ENCODE measurements at places on chromosomes 5 and 9.

- DNase-seq = no peak
Measured at GRCh38 chr9:137115394-137116026, 977 bp upstream of the DPP7 start.

GRCh38 chr5:168865968-168866367 is 286.8 kb upstream of the PANK3 start:
- no peak for DNase-seq

DNA sequence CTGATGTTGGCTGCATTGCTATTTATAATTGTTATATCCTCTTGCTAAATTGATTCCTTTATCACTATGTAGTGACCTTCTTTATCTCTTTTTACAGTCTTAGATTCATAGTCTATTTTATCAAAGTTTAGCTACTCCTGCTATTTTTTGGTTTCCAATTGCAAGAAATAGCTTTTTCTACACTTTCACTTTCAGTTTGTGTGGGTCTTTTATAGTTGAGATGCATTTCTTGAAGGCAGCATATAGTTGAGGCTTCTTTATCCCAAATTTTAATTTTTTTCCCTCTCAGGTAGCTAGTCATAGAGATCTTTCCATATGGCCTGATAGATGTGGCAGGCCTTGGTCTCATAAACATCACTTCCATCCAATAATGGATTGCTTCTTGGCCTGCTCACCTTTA is 228.5 kb downstream of the COMMD10 start:
- DNase-seq = no peak

DNA sequence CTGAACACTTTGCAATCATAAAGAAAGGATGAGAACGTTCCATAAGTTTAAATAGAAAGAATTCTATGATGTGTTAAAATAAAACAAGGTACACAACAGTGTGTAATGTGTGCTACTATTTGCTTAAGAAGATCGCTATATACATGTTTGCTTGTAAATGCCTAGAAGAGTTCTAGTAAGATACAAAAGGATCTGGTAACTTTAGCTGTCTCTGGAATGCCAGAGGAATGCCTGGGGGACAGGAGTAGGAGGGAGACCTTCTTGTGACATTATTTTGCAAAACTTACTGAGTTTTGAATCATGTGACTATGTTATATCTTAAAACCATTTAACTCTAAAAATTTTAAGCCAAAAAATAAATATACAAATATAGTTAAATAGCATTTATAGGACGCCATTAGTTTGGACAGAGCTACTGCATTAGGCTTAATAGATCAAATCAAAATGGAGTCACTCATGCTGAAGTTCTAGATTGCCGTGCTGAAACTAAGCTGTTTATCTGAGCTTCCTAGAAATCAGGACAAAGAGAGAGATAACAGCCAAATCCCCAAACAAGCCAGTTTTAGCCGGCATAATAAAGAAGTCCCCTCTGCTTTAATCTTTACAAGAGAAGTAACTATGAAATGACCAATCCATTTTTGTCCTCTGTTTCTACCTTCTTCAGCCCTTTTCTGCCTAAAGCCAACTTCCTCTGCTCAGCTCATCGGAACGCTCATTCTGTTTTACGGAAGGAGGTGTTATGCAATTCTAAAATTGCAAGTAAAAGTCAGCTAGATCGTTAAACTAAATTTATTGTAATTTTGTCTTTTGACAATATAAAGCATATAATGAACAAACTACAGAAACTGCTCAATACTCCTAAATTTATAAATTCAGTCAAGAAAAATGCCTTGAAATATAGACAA is 44.8 kb downstream of the LIX1 start:
- no peak for DNase-seq

GRCh38 chr5:173642191-173642816 is 25.9 kb upstream of the BOD1 start:
- no peak for DNase-seq

DNA sequence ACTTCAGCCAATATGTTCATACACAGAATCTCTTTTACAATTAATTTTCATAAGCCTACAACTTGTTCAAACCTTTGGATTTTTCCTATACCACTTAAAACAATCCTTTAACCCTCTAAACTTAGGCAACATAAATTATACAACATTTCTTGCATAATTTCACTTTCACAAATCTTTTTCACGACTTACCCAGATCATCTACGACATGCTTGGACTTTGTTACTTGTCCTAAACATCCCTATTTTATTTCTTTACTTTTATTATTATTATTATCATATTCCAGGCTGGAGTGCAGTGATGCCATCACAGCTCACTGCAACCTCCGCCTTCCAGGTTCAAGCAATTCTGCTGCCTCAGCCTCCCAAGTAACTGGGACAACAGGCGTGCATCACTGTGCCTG is 68.0 kb downstream of the CACNA1B start:
- no peak for DNase-seq

GRCh38 chr9:127417131-127418036 is 6.8 kb upstream of the ZNF79 start:
- no peak for DNase-seq

DNA sequence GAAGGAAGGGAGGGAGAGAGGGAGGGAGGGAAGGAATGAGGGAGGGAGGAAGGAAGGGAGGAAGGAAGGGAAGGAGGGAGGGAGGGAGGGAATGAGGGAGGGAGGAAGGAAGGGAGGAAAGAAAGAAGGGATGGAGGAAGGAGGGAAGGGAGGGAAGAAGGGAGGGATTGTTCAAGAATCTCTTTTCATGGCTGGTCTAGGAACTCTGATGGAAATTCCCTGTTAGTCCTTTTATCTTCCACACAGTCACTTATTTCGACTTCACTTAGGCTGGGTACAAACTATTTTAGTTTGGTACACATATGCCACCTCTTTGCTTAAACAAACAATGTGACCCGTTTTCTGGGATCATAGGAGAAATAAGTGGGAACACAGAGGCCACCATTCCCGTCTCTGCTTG is 435.6 kb upstream of the WWC1 start:
- DNase-seq = no peak

GRCh38 chr5:165029099-165029870 is 1523.9 kb downstream of the MAT2B start:
- DNase-seq = no peak

DNA sequence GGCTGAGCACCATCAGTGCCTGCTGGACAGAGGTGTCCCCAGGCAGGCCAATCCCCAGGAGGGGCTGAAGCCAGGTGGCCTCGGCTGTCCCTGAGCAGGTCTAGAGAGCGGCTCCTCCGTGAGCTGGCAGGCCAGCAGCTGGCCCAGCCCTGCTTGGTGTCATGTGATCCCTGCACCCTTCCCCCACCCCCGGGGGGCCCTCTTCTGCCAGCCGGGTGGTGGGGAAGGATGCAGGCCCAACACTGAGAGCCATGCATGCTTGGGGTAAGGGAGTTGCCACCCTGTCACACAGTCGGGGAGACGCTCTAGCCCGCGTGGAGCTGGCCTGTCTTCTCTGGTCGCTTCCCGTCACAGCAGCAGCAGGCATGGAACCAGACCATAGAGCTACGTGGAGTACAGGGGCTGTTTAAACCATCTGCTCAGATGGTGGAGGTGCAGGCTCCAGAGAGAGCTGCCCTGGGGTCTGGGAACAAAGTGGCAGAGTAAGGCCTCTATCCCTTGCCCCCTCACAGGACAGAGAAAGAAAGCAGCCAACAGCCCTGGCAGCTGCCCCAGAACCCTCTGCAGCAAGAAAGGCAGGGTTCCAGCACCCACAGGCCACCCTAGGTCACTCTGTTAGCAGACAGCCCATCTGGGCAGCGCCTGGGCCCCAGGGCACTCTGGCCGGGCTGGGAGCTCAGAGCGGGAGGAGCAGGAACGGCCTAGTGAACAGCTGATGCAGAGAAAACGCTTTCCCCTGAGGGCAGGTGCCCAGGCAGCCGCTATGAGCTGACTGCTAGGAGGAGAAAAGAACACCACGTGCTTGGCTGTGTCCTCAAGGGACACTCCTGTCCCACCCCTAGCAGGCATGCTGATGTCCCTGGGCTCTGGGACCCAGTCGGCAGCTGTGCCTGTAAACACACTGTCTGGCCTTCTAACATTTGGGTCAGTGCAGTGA is 6.8 kb downstream of the RALGDS start:
- DNase-seq = no peak

- DNase-seq = no peak
Measured at GRCh38 chr5:157778121-157778805, 34.8 kb downstream of the LSM11 start.

DNA sequence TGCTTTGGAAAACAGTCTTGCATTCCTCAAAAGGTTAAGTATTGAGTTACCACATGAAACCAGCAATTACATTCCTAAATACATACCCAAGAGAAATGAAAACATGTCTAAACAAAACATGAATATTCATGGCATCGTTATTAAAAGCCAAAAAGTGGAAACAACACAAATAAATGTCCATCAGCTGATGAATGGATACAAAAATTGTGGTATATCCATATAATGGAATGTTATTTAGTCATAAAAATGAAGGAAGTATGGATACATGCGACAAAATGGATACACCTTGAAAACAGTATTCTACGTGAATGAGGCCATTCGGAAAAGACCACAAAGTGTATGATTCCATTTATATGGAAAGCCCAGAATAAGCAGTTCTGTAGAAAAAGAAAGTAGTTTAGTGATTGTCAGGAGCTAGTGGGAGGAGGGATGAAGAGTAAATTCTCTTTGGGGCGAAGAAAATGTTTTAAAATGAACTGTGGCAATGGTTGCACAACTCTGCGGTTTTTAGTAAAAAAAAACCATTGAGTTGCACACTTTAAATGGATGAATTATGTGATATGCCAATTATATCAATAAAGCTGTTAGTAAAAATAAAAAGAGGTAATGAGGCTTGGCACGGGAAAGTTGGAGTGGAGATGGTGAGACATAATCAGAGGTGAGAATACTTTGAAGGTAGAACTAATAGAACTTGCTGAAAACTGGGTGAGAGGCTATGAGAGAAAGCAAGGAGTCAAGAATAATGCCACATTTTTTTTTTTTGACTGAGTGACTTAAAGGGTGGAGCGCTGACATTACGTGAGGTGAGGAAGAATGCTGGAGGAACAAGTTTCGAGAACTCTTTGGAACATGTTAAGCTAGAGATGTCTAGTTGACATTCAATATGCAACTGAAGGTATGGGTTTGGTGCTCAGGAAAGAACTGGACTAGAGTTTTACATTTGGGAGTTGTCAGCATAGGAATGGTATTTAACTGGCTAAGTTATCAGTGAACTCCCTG is 194.9 kb upstream of the ZNF608 start:
- no peak for DNase-seq

- DNase-seq = no peak
Measured at GRCh38 chr5:6423327-6424109, 25.1 kb upstream of the UBE2QL1 start.

DNA sequence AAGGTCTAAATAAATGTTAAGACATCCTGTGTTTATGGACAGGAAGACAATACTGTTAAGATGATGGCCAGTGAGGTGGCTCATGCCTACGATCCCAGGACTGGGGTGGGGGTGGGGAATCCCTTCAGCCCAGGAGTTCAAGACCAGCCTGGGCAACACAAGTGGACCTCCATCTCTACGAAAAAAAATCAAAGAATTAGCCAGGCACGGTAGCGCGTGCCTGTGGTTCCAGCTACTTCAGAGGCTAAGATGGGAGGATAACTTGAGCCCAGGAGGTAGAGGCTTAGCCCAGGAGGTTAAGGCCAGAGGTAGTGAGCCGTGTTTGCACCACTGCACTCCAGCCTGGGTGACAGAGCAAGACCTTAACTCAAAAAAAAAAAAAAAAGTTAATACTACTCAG is 5.3 kb downstream of the ROR2 start:
- DNase-seq = no peak

DNA sequence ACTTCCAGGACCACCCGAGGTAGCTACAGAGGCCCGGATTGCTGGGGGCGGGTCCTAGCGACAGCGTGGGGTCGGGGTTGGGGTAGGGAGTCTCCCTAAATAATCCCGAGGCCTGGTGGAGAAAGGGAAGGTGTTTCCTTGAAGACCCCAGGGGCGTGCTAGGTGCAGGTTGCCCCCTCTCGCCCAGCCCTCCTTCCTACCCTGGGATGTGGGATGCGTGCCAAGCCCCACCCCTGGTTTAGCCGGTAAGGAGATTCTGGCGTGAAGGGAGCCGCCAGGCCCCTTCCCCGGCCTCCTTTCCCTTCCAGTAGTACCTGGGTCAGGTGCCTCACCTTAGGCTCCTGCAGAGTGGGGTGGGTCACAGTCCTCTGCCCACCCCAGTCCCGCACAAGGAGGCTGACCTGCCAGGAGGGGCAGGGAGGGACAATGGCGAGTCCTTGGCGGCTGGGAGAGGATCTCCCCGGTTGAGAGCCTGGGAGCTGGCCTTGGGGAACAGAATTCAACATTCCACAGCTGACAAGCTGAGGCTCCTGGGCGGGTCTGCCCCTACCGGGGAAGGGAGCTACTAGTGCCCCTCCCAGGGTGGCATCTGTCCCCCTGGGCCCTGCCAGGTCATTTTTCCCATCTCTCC is 674 bp downstream of the TSPAN17 start:
- DNase-seq = no peak

DNA sequence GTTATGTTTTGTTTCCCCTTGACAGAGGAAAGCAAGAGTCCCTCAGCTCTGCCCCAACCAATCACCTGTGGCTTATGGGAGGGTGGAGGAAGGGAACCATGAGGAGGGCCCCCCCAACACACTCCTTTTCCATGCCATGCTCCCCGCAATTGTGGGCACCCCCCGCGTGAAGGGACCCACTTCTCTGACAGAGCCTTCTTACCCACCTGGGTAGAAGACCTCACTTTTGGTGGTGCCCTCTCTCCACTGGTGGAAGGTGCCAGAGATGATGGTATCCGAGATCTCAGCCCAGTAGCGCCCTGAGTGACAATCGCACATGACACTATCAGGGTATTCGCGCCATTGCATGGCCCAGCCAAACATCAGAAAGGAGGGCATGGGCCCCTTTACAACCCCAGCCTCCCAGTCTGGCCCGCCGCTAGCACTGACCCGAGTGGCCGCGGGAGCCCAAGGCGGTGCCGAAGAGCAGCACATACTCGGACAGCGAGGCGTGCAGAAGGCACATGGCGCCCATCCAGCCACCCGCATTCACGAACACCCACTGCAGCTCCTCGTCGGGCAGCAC is 714 bp downstream of the SIGMAR1 start:
- no peak for DNase-seq

DNA sequence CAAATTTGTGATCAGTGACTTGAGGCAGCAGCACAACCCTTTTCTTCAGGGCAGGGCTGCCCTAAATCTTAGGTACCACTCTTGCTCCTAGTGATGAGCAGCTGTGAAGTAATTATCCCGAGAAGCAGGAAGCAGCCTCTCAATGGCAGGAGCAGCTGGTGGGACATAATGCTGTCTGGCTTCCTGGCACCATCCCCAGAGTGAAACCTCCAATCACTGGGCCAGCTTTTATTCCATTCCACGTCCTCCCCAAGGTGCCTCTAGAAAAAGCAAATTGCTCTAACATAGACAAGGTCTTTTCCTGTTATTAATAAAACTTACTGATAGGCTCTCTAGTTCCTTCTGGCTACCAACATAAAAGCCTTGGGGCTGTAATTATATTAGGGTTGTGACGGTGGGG is 154.0 kb downstream of the FRMD3 start:
- DNase-seq = no peak
